ENCODE measurements at places on chromosomes 1 and 21.

GRCh38 chr21:42150474-42151085, 68.4 kb upstream of the ABCG1 start:
- DNase-seq: no peak

GRCh38 chr1:150575518-150576366, 3.7 kb downstream of the MCL1 start:
- DNase-seq: no peak

GRCh38 chr1:121522061-121522759, 337.4 kb downstream of the SRGAP2C start:
- DNase-seq: no peak

DNA sequence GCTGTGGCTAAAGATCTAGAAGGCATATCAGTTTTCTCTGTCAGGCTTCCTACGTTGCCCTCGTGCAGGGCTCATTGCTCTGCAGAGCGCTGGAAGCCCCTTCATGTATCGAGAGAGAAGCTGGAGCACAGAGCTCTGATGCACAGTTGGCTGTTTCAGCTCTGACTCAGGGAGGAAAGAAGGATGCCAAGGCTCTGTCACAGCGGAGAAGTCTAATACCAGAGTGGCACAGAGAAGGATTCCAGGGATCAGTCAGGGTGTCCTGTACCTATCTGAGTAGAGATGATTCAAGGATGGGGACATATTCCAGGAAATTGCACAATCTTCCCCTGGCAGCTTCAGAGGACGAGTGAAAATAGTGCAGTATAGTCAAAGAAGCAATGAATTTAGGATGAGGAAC, 179.2 kb upstream of the FMN2 start:
- DNase-seq: no peak

- no peak for DNase-seq
These were observed 17.2 kb upstream of the FYB2 start for GRCh38 chr1:56836359-56836758.

- DNase-seq: no peak
These were observed 15.1 kb upstream of the FOXJ3 start for GRCh38 chr1:42350086-42350485.

DNA sequence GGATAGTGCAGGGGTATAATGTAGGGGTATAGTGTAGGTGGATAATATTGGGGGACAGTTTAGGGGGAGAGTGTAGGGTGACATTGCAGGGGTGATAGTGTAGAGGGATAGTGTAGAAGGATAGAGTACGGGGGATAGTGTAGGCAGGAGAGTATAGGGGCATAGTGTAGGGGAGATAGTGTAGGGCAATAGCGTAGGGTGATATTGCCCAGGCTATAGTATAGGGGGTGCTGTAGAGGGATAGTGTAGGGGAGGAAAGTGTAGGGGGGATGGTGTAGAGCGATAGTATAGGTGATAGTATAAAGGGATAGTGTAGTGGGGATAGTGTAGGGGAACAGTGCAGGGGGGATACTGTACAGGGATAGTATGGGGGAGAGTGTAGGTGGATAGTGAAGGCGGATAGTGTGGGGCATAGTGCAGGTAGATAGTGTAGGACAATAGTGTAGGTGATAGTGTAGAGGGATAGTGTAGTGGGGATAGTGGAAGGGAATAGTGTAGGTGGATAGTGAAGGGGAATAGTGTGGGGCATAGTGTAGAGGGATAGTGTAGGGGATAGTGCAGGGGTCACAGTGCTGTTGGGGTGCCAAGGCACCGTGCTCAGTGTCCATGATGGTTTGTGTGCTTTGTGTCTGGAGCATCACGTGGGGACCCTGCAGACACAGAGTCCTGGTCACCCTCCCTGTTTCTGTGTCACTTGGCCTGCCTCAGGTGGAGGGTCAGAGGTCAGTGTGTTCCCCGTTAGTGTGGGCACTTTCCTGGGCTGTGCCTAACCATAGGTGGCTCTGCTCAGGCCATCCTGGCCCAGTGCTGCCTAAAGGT, 10.5 kb upstream of the ARF1 start:
- DNase-seq: no peak

DNA sequence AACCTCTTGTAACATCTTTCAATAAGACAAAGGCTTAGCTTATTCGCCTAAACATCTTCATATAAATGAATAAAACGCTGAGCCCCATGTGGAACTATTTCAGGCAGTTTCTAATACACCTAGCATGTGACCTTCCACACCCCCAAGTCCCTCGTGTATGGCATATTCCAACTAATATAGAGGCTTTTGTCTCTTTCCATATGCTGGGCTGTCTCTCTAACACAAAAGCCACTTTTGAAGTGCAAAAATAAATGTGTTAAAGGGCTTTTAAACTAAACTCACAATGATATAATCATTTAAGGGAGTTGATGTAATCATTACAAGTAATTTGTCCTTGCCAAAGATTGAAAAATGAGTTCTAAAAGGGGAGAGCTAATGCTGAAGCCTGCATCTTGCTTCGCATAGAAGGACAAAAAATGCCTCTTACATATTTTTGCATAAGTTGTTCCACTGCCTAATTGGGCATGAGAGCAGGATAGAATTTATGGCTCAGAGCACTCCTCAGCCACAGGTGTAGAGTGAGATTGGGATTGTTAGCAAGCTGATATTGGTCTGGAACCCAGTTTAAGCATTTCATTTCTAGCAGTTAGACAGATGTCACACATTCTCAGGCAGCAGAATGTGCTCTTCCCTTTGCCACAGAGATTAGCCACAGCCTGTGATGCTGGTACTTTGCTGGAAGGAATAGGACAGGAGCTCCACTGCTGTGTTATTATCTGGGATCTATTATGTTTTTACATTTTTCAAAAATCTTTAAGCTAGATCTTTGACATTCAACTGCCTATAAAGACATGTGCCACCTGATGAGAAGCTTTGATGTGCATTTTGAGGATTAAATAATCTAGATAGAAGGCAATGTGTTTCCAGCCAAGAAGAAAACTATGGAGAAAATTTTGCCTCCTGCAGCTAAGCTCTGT, 1044.4 kb downstream of the ADGRL2 start:
- no peak for DNase-seq

Data from stimulated activated CD4-positive, alpha-beta T cell treated with anti-CD3 and anti-CD28 coated beads, Interleukin-4, amount 100 ng/mL, for 4 hours (primary cell).